H1 (cell line): ENCODE measurements at places on chromosomes 3 and 15.

DNA sequence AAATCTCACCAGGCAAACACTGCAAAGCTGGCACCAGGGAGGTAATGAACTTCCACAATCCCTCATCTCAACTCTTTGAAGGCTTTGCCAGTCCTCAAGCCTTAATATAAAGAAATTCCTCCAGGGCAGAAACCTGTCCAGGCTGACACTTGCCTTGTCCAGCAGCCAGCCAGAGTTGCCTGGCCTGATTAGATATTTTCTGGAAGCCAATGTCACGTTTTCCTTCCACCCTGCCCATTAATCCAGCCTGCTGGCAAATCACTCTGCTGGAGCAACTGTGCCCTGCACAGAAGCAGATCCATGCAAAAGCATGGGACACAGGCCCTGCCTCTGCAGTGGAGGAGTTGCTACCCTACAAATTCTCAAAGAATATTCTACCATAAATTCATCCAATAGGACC is 56.5 kb downstream of the HEG1 start:
- no peak for DNase-seq

DNA sequence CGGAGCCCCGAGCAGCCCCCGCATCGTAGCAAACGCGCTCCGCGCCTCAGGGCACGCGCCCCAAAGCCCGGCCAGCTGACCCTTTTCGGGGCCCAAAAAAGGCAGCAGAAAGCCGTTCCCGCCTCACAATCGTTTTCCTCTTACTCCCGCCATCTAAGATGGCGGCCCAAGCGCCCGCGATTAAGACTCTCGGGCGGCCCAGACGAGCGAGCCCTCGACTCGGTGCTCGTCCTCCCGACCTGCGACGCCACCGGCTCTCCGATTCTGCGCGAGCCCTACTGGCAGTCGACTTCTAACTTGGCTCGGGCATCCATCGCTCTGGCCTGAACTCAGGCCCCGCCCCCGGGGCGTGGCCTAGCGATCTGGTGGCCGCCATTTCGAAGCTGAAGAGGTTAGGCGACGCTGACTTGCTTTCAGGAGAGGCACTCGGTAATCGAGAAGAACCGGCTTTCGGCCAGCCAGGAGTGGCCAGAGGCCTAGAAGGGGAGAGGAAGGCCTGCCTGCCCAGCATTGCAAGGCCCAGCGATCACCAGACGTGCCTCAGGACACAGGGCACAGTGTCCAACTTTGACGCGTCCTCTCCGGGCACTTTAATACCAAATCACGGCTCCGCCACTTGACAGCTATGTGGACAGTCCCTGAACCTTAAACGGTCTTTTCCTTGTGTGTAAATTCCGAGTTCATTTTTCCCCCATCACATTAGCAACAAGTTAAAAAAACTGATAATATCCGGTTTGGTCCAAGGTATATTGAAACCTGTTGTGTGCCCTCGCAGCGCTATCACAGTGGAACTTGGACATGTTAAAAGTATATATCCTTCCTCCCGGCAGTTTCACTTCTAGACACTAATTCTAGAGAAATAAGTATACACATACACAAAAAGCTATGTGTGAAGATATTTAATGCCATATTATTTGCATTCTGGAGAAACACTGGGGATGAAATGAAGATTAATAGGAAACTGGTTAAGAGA is at the start of gene RAF1:
Gene RAF1, minus strand, starts transcription at position 182 of the 973 bp plus-strand sequence. CDS start 45,396 bp downstream, outside the sequence.
- DNase-seq, result peak; percentile 98

DNA sequence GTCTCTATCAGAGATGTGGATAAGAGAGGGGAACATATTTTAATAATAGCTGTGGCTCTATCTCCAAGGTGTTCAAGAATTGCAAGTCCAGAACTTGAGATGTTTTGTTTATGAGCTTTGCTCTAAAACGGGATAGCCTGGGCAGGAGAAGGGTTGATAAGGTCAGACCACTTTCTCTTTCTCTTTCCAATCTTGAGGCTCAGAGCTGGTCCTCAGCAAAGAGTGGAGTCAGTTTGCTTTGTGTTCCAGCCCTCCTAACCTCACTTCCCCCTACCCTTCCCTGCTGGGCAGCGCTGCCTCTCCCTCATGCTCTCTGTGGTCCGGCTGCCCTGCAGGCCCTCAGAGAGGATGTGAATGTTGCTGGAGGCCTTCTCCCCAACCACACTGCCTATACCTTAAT is 13.8 kb downstream of the KLHL6 start:
- DNase-seq, result no peak

DNA sequence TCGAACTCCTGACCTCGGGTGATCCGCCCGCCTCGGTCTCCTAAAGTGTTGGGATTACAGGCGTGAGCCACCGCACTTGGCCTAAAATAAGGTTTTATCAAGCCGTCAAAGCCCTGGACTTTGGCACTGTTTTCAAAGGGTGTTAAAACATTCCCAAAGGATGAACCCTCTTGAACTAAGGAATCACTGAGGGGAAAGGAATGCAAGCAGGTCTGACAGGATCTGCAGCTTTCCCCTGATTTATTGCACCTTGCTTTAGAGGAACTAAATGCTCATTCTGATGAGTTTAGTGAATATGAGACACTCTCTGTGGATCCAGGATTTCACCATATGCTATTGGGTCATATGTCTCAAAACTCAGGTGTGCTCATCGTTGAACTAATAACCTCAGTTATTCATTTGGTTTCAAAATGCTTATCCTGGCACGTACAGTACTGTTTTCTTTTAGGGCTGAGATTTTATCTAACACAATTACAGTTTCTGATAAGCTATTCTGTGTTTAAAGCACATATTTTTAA is 63.0 kb upstream of the TSC22D2 start:
- DNase-seq, result no peak

DNA sequence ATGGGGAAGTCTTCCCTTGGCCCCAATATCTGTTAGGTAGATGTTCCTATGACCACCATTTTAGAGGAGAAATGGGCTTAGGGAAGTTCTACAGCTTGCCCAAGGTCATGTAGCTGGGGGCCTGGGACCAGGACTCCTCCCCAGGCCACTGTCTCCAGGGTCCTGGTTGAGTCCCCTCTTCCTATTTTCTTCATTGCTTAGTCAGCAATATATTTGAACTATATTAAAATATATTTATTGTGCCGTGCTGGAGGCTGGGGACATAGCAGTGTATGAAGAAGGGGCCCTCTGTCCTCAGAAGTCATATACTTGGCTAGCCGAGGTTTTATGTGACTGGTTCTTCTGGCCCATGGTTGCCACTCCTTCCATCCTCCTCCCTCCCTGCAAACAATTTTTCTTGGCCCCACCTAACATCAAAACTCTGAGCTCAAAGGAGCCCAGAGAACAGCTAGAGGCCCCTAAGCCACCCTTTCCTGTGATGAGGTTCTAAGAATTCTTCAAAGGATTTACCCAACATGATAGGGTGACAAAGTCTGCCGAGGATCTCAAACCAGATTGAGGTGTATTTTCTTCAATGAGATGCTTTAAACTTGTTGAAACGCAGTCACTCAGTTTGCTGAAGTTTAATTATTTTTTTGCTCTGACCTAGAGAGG is 121.2 kb upstream of the RASGRP1 start:
- no peak for DNase-seq

GRCh38 chr3:134462331-134462941 is 23.3 kb downstream of the ANAPC13 start:
- DNase-seq, result no peak

DNA sequence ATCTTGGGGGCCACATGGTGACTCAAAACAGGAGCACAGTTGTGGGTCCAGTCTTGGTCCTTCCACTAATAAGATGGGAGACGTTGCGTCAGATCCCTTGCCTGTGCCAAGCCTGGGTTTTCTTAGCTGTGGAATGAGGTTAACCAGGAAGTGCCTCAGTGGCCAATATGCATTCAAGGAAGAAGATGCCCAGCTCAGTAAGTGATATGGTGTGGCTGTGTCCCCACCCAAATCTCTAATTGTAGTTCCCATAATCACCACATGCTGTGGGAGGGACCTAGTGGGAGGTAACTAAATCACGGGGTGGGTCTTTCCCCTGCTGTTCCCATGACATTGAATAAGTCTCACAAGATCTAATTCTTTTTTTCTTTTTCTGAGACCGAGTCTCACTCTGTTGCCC is 6.4 kb downstream of the ALG1L2 start:
- no peak for DNase-seq

GRCh38 chr15:41782371-41783282 is 8.3 kb downstream of the MAPKBP1 start:
- no peak for DNase-seq

GRCh38 chr3:45312836-45313493 is 75.4 kb upstream of the LARS2 start:
- no peak for DNase-seq

- no peak for DNase-seq
Measured at GRCh38 chr3:13095408-13095937, 22.2 kb upstream of the IQSEC1 start.

- no peak for DNase-seq
Measured at GRCh38 chr3:41138146-41138545, 61.2 kb upstream of the CTNNB1 start.

DNA sequence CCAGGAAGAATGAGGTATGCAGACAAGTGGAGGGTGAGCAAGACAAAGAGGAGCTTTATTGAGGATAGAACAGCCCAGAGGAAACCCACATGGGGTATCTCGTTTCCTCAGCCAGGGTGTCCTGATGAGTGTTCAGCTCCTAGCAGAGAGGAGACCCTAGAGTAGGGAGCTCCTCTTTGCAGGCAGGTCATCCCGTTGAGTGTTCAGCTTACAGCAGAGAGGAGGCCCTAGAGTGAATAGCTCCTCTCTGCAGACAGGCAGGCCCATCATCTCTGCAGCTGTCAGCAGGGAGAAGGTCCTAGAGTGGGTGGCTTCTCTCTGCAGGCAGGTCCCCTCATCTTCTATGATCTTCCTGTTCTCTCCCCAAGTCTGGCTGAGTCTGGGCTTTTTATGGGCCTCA is 90.6 kb upstream of the TNFSF10 start:
- DNase-seq, result no peak

DNA sequence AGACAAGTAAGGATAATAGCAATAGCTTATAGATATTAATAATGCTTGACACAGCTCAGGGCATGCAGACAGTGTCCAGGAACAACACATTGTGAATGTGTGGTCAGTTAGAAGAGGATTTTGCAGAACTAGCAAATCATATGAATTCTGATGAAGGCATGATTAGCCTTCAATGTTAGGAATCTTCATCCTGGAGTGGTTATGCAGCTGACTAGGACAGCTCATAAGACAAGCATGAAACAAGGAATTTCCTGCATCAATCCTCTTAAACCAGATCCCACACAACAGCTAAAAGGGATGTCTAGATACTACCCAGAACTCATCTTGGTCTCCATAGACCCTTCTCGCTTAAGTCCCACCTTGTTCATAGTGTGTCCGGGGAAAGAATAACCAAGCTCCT is 499.0 kb upstream of the ATP11B start:
- DNase-seq, result no peak

DNA sequence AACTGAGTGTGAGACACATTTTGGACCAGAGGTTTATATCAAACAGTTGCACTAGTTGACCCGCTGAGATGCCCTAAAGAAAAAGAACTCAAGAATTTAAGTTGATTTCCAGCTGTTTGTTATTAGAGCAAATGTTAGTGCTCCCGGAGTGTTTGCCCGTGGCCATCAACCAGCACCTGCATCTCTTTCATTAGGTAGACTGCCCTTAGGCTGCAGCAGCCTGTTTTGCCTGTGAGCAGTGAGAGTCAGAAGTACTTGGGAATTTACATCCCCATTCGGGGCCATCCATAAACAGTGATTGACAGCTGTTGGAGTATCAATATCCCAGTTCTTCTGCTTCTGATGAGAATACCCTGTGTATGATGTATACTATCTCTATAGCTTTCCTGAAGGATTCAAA is 492.6 kb downstream of the RBMS3 start:
- no peak for DNase-seq

- DNase-seq, result no peak
Measured at GRCh38 chr15:39054128-39054732, 489.6 kb upstream of the RASGRP1 start.

DNA sequence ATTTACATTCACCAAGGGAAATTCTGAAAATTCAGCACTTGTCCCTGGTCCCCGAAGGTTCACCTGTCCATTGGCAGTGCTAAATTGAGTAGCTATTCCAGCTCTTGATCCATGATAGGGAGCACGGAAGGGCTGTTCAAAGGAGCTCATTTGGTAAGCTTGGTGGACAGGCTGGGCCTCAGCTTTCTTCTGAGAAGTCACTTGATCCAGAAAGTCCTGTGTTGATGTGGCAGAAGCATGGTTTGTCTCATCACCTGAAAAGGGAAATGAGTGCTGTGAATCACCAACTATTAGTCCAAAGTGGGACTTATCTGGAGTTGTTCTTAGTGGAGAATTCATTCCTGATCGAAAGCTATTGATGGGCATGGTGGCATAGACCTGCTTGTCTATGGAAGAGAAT is 19.9 kb upstream of the SLC12A8 start:
- no peak for DNase-seq

- no peak for DNase-seq
Measured at GRCh38 chr3:58366699-58367098, 34.0 kb downstream of the PXK start.

DNA sequence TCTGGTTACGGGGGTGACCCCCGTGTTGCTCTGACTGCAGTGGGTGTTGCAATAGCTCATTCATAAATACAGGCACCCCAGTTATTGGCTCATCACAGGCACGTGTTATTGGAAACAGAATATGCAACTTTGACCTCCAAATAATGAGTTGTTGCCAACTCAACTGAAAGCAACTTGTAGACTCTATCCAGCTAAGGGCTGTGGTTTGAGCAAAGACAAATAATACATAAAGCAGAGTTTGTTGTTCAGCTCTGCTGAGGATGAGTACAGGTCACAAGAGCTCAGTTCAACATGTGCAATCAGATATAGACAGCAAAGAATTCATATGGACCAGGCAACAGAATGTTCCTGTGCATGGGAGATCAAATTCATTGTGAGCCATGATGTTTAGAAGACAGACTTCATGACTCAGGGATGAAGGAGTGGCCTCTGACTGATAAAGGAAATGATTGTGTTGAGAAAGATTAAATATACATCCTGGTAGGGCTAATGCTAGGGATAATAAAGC is 87.6 kb upstream of the LRIG1 start:
- DNase-seq, result no peak

DNA sequence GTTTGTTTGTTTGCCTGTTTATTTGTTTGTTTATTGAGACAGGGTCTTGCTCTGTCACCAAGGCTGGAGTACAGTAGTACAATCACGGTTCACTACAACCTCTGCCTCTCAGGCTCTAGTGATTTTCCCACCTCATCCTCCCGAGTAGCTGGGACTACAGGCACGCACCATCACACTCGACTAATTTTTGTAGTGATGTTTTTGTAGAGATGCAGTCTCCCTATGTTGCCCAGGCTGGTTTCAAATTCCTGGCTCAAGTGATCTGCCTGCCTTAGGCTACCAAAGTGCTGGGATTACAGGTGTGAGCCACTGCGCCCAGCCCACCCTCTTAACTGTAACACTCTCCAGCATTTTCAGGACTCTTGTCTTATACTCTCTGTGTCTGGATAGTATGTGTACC is 26.7 kb downstream of the PLD1 start:
- DNase-seq, result no peak

GRCh38 chr15:74723754-74724334 is 1.5 kb downstream of the CYP1A1 start:
- DNase-seq, result peak; percentile 49
